Large intestine (tissue), 12 donors: ENCODE measurements at places on chromosomes 3 and 15.

- no peak for DNase-seq
Observed at GRCh38 chr3:20622304-20622703, 436.3 kb upstream of the SGO1 start.

GRCh38 chr3:103247459-103247858 is 812.6 kb downstream of the ZPLD1 start:
- no peak for DNase-seq

- no peak for DNase-seq
Observed at GRCh38 chr15:40957041-40957555, 3.8 kb downstream of the CHAC1 start.

DNA sequence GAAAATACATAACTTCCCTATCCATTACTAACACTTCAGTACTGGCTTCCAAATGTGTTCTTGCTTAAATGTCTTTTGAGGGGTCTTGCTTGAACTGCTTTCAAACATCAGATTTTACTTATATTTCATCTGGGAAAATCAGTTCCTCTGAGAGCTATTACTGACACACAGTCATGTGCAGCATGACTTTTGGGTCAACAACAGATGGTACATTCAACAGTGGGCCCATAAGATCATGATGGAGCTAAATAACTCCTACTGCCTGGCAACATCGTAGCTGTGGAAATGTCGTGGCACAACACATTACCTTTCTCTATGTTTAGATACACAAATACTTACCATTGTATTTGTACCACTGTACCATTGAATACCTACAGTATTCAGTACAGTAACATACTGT is 43.8 kb downstream of the WWTR1 start:
- DNase-seq: no peak

DNA sequence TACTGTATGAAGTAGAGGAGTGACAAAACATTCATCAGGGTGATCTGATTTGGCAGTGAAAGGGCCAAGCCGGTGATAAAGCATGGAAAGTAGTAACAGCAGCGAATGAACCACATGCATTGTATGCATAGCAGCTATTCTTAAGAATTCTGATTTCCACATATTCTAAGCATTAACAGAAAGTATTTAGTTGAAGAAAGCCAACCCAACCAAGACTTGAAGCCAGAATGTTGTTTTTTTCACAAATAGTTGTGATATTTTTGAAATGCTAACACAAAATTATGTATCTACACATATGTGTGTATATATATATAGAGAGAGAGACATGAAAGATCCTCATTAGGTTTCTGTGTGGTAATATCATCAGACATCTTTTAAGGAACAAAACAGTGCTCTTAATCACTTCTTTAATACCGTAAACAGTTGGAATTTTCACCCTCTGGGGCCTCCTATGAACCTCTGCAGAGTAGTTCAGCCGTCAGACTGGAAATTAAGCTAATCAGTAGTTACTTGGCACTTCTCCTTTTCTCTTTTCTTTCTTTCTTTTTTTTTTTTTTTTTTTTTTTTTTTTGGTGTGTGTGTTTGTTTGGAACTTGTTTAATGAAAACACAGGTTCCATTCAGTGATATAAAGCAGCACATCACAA is 139.6 kb downstream of the CMSS1 start:
- DNase-seq: no peak
